ENCODE measurements at places on chromosomes 6 and 20. TPM values are rescaled to one million over a fixed set of nuclear protein-coding genes. Genes with fewer than 3 reads are reported as not detected.

NTSR1 gene
- polyA plus RNA-seq, result not detected

DNA sequence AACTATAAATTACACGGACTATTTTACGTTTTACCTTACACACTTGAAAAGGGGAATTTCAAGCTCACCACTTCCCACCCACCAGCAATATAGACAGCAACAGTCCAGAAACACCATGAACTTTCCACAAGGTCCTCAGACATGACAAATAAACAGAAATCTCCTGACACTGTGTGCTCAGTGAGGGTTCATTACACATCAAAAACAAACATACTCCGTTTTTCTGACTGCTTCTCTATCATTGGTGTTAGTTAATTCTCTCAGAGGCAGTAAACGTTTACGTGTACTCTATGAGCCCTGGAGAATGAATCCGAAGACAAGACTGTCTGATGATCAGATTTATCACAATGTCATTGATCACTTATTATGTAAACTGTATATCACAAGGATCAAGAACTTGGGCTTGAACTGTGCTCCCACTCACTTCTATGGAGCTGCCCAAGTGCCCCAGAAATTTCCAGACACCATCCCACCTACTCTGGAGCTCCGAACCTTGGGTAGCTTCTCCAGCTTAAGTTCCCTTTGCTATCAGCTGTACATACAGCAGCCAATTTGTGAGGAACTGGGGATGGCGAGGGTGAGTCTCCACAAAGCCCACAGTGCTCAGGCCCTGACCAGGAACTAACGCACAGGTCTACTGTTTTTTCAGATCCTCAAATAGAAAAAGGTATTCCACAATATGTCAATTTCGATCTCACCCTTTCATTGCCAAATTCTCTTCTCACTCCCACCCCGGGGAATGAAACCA lies 86.0 kb downstream of the ALDH8A1 start:
- DNase-seq, result no peak

DNA sequence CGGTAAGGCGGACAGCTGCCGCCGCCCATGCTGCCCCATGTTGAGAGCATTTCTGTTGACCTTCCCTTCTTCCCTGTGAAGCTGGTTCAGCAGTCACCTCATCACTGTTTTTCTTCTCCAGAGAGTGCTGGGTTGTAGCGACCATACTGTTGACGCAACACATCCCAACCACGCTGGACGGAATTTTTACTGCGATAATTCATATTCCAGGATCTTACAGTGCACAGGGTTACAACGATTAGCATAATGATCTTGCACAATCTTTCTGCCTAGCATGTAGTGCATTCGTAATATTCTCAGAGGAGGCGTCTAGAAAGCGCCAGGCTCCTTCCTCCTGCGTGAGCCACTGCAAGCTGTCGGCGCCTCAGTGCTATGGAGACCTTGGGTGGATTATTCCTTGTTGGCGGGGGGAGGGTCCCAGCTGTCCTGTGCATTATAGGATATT lies 137.0 kb downstream of the MTHFD1L start:
- DNase-seq, result no peak

- DNase-seq, result peak; percentile 38
Observed at GRCh38 chr6:137589067-137589848, 95.1 kb upstream of the OLIG3 start.

GRCh38 chr6:19837511-19838441 lies 606 bp downstream of the ID4 start:
- no peak for DNase-seq

- no peak for DNase-seq
Observed at GRCh38 chr6:100186552-100186951, 192.5 kb upstream of the MCHR2 start.

BPIFA1 gene
- not detected for polyA plus RNA-seq

- DNase-seq, result no peak
Observed at GRCh38 chr6:87102151-87102621, 7.3 kb upstream of the CGA start.

PSMB9 gene
- polyA plus RNA-seq, result 242 TPM

MDFI gene
- polyA plus RNA-seq, result not detected

UNC93A gene
- not detected for polyA plus RNA-seq

GRCh38 chr20:20568604-20569205 lies 143.7 kb downstream of the RALGAPA2 start:
- peak; percentile 39 for DNase-seq

KCNK16 gene
- polyA plus RNA-seq, result not detected

TRIM15 gene
- polyA plus RNA-seq, result not detected

DNA sequence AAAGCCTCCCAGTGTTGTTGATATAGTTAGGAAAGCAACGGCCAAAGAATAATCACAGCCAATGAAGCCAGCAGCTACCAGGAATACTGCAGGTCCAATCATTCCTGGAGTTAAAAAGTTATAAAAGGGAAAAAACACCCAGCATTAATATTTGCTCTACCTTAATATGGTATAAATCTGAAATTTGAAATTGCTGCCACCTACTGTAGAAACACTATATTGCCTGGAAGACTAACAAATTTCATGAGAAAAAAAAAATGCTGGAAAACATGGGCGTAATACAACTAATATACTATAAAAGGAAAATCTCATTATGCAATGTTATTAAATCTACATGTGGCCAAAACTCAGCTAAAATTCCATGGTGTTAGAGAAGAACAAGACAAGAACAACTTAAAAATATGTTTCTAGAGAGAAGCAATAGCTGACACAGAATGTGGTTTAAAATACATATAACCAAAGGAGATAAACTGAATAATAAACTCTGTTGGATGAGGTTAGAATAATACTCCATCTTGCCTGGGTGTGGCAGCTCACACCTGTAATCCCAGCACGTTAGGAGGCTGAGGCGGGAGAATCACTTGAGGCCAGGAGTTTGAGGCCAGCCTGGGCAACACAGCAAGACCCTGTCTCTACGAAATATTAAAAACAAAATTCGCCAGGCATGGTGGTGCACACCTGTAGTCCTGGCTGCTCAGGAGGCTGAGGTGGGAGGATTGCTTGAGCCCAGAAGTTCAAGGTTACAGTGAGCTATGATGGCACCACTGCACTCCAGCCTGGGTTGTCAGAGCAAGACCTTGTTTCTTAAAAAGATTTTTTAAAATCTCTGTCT lies 43.1 kb downstream of the SLC17A5 start:
- peak; percentile 73 for DNase-seq

GRCh38 chr6:10719296-10719963 lies 3.4 kb upstream of the TMEM14C start:
- peak; percentile 56 for DNase-seq

- DNase-seq, result peak; percentile 10
Observed at GRCh38 chr6:138817799-138818198, 21.9 kb downstream of the ECT2L start.

DNA sequence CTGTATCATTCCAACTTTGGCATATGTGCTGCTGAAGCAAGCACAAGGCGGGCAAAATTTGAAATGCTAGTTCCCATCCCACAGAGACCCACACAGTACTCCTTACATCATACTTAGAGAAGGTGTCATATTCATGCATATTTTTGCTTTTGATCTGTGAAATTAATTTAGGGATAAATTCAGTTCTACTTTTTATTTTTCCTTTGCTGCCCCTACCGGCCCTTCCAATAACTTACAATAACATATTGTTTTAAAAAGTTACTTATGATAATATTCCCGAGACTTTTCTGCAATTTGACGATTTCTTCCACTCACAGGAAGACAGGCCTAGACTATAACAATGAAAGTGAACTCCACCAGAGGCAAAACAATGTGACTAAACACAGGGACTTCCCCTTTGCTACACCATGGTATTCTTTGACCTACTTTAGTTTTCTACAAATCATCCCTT lies 35.0 kb downstream of the SESN1 start:
- peak; percentile 28 for DNase-seq

DNA sequence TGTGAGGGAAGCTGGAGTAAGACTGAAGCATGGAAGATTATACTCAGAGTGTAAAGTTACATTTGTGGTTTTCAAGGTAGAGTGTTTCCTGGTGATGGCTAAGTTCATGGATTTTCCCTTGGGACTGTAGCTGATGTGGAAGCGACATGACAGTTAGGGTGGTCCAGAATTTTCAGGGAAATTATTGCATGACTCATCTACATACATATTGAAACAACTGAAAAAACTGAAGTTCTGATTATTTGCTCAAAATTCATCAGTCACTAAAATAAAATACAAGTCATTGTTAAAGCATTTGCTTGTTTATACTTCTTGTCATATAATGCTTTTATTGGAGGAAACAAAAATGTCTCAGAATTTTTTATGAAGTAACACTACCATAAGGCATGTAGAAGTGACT lies 700.0 kb downstream of the RFPL4B start:
- DNase-seq, result no peak

GRCh38 chr6:32974016-32974333 lies 5.6 kb downstream of the BRD2 start:
- DNase-seq, result peak; percentile 69

TAP1 gene
- 184 TPM for polyA plus RNA-seq

SLC22A7 gene
- not detected for polyA plus RNA-seq

C6orf58 gene
- not detected for polyA plus RNA-seq

GRCh38 chr6:37047346-37047688 lies 41.9 kb downstream of the FGD2 start:
- DNase-seq, result no peak

GRCh38 chr6:37689381-37689780 lies 8.3 kb downstream of the MDGA1 start:
- no peak for DNase-seq

GRCh38 chr6:156710479-156710878 lies 66.7 kb upstream of the ARID1B start:
- no peak for DNase-seq

DNA sequence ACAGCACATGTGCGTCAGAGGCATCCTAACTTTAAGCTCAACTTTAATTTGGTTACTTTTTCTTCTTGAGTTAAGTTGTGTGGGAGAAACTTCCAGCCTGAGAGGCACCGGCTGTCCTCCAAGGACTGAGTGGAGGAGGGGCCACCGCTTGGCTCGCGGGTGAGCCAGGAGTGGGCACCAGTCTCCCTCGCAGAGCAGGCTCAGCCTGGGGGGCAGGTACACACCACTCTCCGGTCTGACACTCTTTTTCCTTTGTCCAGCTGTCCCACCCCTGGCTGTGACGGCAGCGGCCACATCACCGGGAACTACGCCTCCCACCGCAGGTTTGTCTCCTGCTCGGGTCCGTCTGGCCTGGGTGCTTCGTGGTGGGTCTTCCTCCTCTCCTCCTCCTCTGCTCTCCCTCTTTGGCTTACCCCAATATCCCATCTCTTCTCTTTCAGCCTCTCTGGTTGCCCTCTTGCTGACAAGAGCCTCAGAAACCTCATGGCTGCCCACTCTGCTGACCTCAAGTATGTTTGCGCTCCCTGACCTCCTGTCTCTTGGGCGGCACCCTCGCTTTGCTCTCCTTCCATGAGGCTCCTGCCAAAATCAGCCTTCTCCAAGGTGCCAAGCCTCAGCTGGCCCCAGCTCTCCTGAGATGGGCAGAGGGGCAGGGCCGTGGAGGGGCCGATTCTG lies 32.6 kb upstream of the PCMTD2 start:
- no peak for DNase-seq
